ENCODE measurements at places on chromosomes 12 and 14.

GRCh38 chr12:111126331-111126730 lies 206.0 kb upstream of the MYL2 start:
- no peak for DNase-seq

- DNase-seq = no peak
Observed at GRCh38 chr12:120394483-120395367, 25.8 kb upstream of the MSI1 start.

- no peak for DNase-seq
Observed at GRCh38 chr12:113062502-113063395, 6.2 kb downstream of the DTX1 start.

GRCh38 chr12:15192720-15193119 lies 28.5 kb downstream of the RERG start:
- no peak for DNase-seq

GRCh38 chr14:33589334-33589733 lies 361.5 kb downstream of the EGLN3 start:
- DNase-seq = no peak

- DNase-seq = no peak
Observed at GRCh38 chr14:83463500-83464098, 1929.9 kb upstream of the SEL1L start.

DNA sequence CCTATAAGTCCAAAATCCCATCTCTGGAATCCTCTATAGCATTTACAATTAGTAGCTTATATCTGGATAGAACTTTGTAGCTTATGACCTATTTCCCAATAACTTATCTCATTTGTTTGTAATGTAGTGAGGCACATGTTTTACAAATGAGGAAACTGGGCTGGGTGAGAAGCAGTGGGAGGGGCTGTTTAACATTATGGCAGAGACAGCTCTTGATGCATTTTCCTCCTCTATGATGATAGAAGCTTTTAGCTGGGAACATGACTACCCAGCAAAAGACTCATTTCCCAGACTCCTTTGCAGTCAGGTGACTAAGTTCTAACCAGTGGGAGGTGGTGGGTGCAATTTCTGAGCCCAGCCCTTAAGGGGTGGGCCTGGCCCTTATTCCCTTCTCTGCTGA lies 179.7 kb downstream of the TTC8 start:
- DNase-seq = no peak
